ENCODE measurements at places on chromosomes 7 and 10.

DNA sequence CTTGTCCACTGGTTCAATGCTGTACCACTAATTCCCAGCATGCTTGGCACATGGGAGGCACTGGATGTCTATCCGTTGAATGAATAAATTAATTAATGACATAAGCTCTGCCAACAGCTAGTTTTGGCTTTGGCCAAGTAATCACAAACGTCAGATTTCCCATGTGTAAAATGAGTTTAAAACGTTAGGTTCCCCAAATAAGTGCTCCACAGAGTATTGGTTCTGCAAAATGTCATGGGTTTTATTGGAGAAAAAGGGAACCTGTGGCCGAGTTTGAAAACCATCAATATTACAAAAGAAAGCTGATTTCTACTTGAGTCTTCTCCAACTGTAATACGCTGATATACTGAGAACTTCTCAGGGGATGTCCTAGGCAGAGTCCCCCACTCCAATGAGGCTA is 23.2 kb downstream of the ELMO1 start:
- no peak for DNase-seq

- no peak for DNase-seq
Observed at GRCh38 chr10:31928549-31929260, at the start of gene ARHGAP12. Gene ARHGAP12 (minus strand): TSS chr10:31928831. CDS start chr10:31908855, 19,976 bp downstream.

- DNase-seq, result no peak
Observed at GRCh38 chr10:22252801-22253579, 35.2 kb upstream of the EBLN1 start.

DNA sequence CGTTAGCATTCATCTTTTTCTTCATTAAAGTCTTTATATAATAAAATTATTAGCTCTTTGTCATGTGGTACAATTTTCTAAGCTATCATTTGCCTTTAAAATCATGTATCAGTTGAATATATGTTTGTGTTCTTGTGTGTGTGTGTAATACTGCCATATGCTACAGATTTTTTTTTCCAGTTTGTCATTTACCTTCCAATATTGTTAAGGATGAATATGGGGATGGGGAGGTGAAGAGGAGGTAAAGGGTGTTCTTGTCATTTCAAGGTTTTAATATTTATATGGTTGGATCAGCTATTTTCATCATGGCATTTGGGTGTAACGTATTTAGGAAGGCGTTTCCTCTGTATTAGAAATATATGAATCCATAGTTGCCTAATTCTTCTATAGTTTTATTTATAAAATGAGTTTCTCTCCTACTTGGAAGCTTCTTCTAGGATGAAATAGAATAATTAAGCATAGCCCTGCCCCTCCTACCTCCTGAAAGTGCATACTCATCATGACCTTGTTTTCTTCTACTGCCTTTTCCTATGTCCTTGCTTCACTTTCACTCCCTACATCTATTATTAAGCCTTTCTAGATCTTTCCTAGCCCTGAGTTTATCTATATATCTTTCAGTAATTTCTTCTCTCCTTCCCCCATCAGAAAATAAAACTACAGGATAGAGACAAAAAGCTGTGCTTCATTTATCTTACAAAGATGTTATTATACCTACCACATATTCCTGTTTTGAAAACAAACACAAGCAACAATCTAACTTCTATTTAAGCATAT is 25.1 kb downstream of the RAB18 start:
- DNase-seq, result no peak

DNA sequence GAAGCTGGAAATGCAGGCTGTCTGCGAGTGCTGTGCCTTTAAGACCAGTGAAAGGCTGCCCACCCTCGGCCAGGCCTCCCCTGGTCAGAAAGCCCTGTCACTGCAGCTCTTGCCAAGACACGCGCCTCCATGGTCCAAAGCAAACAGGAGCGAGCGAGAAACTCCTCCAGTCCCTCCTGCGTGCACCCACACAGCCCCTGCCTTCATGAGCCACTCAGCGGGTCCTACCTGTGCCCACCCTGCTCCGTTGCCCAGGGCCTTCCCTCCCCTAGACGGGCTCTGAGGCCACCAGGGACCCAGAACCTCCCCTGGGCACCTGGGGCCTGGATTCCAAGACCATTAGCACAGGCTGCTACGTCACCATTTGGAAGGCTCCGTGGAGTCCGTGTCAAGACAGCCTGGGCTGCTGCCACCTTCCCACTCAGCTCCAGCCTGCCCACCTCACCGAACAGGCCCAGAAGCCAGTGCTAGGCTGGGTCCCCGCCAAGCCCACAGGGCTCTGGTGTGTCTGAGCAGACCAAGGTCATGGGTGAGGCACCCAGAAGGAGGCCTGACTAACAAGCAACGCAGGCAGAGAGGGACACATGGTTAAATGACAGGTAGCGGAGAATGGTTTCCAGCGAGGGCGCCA is 144.5 kb downstream of the NEURL1 start:
- no peak for DNase-seq

DNA sequence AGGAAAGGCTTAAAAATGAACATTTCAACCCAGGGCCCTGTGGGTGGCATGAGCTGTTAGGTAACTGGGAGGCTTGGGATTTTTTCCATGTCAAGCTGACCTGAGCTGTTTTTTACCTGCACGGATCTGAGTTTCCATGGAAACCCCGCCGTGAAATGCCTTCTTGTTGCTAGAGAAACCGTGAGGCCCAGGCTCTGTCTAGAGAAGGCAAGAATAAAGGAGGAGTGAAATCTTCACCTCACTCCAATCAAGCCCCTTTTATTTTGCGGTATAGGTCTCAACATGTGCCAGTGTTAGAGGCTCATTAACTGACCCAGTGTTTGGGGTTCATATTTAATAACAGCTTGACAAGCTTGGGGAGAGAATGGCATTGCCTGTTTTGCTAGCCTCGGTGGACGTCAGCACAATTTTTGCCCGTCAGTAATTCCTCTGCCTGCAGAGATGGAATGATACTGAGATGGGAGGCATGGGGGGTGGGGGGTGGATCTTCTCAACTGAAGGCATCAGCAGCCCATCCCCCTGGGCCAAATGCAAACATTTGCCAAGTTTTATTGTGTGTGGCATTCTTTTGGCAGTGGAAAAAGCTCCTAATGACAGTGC is 48.9 kb upstream of the PDCD4 start:
- DNase-seq, result no peak

- no peak for DNase-seq
Observed at GRCh38 chr7:80835251-80835650, 83.6 kb downstream of the SEMA3C start.

GRCh38 chr10:128873411-128874054 is 593.5 kb upstream of the MGMT start:
- no peak for DNase-seq

DNA sequence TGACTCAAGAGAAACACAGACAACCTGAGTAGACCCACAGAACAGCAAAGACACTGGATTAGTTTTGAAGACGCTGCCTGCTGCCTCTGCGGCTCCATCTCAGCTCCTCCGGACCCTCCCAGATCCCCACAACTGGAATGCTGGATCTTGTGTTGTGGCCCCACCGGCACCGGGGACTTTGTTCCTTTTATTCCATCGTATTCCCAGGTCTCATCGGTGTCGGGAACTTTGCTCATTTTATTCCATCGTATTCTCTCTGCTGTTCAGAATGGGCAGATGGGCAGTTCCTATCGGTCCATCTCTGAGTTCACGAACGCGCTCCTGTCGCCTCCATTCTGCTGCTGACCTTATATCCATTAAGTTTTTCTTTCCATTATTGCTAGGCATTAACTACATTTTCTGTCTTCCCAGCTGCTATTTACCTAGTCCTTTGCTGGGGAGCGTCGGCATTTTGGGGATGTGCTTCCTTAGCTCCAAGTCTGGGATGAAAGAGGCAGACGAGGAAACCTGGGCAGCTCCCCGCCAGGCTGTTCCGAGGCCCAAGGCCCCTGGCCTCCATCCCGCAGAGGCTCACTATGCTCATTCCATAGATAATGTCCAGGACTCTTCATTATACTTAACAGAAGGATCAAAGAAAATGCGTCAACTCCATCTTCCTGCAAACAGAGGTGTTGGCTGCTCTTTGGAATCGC is 192.4 kb downstream of the MAD1L1 start:
- no peak for DNase-seq

DNA sequence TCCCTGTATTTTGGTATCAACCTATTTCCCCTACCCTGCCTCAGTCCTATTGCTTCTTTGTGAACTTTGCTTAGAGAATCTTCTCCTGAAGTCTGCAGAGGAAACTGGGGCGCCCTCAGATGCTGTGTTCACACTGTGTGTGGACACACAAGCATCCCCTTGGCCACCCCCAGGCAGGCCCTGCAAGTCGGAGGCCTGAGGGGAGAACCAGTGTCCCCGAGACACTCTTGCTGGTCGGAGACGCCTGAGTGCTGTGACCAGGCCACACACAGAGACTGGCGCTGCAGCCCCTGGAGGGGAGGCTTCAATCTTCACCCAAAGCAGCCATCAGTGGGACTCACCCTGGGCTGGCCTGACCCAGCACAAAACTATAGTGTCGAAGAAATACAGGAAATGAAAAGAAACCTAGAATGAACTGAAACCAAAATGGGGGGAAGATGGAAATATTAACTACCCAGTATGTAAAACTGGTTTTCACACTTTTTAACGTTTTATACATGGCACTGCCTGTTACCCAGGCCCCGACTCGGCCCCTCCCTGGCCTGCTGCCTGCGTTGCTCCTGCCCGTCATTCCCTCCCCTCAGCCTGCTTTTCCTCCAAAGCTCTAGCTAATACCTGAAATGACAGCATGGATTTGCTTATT is 48.4 kb upstream of the FAM20C start:
- DNase-seq, result no peak

DNA sequence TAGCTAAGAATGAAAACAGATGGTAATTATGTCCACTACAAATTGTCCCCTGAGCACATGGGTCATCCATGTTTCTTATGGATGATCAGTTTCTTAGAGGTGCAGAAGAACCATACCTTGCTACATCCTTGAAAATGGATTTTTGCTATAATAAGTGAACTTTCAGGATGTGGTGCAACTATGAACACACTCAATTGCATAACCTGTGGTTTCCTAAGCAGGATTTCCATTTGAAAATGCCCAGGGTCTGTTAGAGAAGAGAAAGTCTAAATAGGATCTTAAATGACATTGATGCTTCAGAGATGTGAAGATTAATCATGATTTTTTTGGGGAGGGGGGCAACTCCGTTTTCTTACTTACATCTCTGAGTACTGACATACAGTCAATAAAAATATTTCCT is 39.6 kb upstream of the CACNB2 start:
- no peak for DNase-seq

DNA sequence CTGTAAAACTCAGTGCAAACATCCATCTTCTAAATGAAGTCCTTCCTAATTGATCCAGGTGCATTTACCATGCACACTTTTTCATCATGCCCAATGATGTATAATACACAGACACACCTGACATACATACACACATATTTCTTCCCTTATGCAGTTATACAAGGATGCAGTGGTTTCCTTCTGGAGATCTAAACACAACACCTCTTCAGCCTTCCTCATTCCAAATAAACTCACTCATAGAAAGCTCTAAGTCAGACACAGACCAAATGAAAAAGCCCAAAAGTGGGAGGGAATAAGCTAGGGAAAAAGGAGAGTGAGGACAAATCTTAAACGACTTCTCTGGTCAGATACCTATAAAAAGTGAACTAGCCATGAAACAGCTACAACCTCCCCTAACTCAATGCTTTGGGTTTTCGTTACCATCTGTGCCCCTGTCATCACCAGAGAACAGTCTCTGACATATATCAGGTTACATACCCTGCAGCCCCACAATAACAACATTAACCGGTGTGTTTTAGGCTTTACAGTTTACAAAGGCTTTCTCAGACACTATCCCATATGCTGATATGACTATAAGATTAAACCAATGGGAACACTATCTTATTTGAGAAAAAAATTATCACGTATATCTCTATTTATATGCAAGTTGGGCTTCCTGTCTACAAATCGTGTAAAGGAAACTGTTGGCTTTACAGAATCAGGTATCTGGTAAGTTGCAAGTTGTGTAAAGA is 675.2 kb downstream of the PHTF2 start:
- no peak for DNase-seq

GRCh38 chr10:110376021-110376766 is 71.5 kb upstream of the SMNDC1 start:
- DNase-seq, result no peak

DNA sequence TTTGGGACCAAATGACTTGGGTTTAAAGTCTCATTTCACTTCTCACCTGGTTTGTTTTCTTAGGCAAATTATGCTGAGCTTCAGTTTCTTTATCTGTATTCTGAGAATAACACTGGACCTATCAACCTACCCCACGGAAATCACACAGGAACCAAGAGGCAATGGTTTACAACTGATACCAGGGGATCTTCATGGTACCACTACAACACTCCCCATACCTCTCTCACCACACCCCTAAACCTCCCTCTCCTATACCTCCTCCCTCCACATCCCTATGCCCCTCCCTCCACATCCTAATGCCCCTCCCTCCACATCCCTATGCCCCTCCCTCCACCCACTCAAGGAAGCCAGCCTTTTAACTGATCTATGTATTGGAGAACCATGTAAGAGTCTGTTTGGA is 9.9 kb downstream of the FAM204A start:
- DNase-seq, result no peak

DNA sequence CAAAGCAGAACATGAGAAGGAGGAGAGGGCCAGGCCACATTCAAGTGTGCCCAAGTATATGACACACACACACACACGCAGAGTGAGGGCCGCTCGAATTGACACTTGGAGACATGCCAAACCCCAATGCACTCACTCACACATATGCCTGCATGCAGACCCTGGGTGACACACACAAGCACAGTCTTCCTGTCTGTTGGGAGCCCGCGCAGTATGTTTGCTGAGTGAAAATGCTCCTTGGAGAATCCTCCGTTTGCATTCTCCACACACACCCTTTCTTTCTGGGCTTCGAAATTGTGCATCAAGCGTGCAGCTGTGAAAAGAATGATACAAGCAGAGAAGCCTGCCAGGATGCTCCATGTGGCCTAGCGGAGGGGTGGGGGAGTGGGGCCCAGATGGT is 120.9 kb downstream of the PLXNA4 start:
- DNase-seq, result no peak

DNA sequence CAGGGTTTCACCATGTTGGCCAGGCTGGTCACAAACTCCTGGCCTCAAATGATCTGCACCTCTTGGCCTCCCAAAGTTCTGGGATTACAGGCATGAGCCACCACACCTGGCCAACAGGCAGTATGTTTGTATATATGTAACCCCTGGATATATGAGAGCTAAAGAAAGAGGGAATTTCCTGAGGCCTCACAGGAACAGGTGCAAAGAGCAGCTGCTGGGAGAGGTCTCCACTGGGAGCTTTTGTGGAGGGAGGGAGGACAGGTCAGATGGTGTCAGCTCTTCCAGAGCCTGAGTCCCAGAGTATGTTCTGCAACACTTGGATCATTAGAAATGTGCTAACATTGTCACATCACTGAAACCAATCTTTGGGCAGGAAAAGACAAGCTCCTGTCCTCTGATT is 110.1 kb upstream of the KIF5B start:
- DNase-seq, result no peak

GRCh38 chr10:44888886-44889285 is 22.3 kb upstream of the TMEM72 start:
- no peak for DNase-seq

GRCh38 chr7:42055171-42055570 is 181.8 kb downstream of the GLI3 start:
- no peak for DNase-seq
